ENCODE measurements at places on chromosomes 6 and 20.

DNA sequence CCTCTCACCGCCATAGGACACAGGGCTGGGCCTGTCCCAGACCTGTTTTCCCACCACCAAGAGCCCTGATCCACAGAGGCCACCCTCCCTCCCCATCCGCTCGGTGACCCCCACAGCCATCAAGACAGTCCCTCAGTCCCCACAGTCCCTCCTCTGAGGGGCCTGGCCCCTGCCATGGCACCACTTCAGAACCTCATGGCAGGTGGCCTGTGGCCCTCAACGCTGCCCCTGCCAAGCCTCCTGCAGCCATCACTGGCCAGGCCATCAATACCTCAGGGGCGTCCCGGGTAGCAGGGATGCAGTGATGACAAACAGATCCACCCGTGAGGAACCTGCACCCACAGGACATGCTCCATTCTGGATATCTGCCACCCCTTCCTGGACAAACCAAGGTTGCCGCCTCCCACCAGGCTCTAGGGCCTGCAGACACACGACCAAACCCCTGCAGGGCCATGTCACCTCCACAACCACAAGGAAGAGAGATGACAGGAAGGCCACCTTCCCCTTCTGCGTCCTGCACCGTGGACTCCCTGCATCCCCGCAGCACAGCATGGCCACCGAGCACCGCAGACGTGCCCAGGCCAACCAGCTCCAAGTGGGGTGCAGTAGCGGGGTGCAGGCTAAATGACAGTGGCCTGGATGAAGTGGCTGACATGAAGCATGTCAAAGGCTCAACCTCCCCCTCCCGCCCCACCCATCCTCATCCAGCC is 14.0 kb downstream of the TAF4 start:
- no peak overlapping the region for H3K27ac ChIP-seq
- peaks cover 48% of the 10 kb centered on the region for H3K4me1 ChIP-seq
- H3K36me3 ChIP-seq, result no peaks in the 10 kb centered on the region
- no peaks in the 10 kb centered on the region for H3K27me3 ChIP-seq

DNA sequence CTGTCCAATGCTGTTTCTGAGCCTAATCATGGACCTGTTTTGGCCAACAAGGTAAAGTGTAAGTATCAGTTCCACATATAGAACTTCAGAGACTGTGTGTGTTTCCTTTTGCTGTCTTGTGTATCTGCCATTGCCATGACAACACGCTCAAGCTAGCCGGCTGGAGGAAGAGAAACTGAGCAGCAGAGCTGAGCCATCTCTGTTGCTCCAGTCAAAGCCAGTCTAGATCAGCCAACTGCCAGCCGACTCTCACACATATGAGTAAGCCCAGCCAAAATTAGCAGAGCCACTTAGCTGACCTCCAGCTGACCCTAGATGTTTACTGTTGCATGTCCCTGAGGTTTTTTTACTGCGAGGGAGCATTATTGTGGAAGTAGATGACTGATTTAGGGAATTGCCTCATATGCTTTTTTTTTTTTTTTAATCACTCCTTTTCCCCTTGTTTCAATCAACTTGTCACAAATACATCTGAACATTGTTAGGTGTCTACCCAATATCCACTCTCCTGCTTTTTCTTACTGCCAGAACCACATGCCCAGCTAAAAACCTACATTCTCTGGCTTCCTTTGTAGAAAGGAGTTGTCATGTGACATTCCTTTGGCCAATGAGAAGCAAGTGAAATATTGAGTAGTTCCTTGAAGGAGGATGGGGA is 304.3 kb upstream of the SUPT3H start:
- H3K4me1 ChIP-seq, result peaks cover 12% of the 10 kb centered on the region
- H3K36me3 ChIP-seq, result no peaks in the 10 kb centered on the region
- no peak for DNase-seq

DNA sequence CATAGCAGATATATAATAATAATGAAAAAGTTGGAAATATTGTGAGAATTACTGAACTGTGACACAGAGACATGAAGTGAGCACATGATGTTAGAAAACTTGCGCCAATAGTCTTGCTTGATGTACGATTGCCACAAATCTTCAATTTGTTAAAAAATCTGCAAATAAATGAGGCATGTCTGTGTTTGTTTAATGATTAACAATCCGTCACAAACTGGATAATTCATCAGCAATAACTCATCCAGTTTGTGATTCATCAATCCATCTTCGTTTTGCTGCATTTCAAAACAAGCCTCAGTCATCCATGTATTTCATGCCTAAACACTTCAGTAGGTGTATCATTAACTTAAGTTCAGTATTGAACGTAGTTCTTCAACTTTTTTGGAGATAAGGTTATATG is 25.5 kb upstream of the SMIM26 start:
- no peaks in the 10 kb centered on the region for H3K27me3 ChIP-seq
- H3K4me1 ChIP-seq, result no peaks in the 10 kb centered on the region
- peaks cover 59% of the 10 kb centered on the region for H3K36me3 ChIP-seq
- no peak overlapping the region for H3K4me3 ChIP-seq
- DNase-seq, result no peak

GRCh38 chr20:62305149-62305764 is 2.5 kb downstream of the ADRM1 start:
- H3K27ac ChIP-seq, result no peak overlapping the region
- DNase-seq, result no peak
- peaks cover 46% of the 10 kb centered on the region for H3K36me3 ChIP-seq
- no peak overlapping the region for H3K4me3 ChIP-seq
- no peaks in the 10 kb centered on the region for H3K27me3 ChIP-seq

DNA sequence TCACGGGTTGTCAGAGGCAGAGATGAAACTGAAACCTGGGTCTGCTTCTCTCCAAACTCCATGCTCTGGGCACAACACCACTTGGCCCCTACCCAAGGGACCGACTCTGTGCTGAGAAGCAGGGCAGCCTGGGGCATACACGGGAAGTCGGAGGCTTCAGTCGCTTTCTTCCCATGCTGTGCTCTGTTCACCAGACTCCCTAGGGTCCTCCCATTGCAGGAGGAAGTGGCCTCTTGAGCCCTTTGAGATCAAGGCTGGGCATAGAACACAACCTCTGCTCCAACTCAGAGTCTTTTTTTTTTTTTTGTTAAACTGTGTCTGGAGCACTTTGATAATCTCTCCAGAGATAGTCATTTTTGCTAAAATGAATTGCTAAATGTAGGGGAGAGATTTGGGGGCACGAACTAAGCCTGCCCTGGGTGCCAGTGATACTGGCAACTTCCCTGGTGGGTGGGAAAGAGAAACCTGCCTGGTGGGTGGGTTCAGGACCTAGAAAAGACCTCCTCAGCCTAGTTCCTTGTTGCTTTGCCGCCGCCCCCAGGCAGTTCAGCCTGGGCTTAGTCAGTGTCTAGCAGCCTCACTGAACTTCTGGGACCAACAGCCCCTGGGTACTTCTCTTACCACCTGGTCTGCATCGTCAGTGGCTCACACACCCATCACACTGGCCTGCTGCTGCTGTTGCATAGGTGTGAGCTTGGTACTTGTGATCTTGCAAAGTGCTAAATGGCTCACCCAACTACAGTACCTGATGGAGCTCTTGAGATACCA is 62.0 kb downstream of the PPP1R14C start:
- no peaks in the 10 kb centered on the region for H3K27me3 ChIP-seq
- H3K4me3 ChIP-seq, result no peak overlapping the region
- no peaks in the 10 kb centered on the region for H3K4me1 ChIP-seq
- H3K36me3 ChIP-seq, result no peaks in the 10 kb centered on the region
- DNase-seq, result peak; percentile 65

DNA sequence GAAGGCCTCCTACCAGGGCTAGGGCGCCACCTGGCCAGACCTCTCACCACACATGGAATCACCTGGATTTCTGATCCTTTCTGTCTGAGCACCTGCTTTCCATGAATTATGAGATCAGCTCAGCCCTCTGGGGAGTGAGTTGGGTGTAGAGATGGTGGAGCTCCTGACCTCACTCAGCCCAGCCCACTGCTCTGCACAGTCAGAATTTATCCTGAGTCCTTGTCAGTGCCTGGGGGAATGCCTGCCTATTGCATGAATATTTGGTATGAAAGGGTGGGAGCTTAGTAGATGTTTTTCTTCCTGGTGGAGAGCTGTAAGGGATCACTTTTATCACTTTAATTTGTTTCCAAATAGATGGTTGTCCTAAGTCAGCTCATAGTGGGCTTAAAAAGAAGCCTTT is 47.5 kb downstream of the DTD1 start:
- peaks cover 3% of the 10 kb centered on the region for H3K4me1 ChIP-seq
- no peak overlapping the region for H3K27ac ChIP-seq

DNA sequence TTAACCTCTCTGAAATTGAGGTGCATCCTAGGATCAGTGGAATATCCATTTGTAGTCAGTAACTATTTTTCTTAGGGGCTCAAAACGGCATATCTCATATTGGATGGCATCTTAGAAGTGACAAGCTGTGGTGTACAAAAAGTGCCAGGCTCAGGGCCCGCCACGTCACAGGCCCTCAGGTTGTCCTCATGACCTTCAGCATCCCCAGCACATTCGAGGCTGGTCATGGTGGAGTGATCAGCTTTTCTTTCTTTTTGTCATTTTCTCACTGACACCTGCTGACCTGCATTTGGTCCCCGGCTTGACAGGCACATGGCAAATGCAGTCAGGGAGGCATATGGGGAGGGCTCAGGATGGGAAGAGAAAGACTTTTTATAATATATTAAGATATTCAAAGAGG is 7.1 kb upstream of the E2F1 start:
- H3K27me3 ChIP-seq, result no peaks in the 10 kb centered on the region
- H3K4me3 ChIP-seq, result no peak overlapping the region
- H3K4me1 ChIP-seq, result peaks cover 25% of the 10 kb centered on the region
- no peak for DNase-seq
- H3K27ac ChIP-seq, result no peak overlapping the region

DNA sequence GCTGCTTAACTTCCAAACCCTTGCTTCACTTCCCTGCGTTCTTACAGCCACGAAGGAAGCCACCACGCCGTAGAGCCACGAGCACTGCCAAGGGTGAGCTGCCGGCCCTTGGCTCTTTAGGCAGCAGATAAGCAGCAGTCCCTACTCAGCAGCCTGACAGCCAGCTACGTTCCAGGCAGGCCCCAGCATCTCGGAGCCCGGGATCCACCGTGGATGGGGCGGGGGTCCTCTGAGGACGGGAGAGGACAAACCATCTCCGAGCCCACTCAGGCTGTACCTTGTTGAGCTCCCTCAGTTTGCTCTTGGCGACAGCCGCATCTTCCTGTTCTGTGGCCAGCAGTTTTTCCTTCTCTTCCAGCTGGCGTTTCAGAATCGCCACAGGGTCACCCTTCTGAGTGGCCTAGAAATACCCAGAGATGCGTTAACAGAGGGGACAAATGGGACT is 40.5 kb downstream of the RRBP1 start:
- H3K4me1 ChIP-seq, result peaks cover 40% of the 10 kb centered on the region
- DNase-seq, result no peak

GRCh38 chr6:87590417-87590880 is 514 bp downstream of the ORC3 start:
- H3K4me1 ChIP-seq, result peaks cover 36% of the 10 kb centered on the region
- H3K4me3 ChIP-seq, result peak overlapping the region; percentile 89
- peak overlapping the region; percentile 82 for H3K27ac ChIP-seq
- H3K27me3 ChIP-seq, result no peaks in the 10 kb centered on the region
- peaks cover 8% of the 10 kb centered on the region for H3K36me3 ChIP-seq
- no peak for DNase-seq

- no peaks in the 10 kb centered on the region for H3K27me3 ChIP-seq
- no peak overlapping the region for H3K27ac ChIP-seq
- no peak for DNase-seq
- H3K4me3 ChIP-seq, result no peak overlapping the region
- H3K4me1 ChIP-seq, result no peaks in the 10 kb centered on the region
- no peaks in the 10 kb centered on the region for H3K36me3 ChIP-seq
These were observed 1324.4 kb downstream of the GRIK2 start for GRCh38 chr6:102717737-102718456.

GRCh38 chr6:35160642-35161041 is 19.5 kb upstream of the TCP11 start:
- H3K36me3 ChIP-seq, result no peaks in the 10 kb centered on the region
- no peak overlapping the region for H3K27ac ChIP-seq
- H3K27me3 ChIP-seq, result no peaks in the 10 kb centered on the region
- peaks cover 14% of the 10 kb centered on the region for H3K4me1 ChIP-seq
- DNase-seq, result no peak
- H3K4me3 ChIP-seq, result no peak overlapping the region

- H3K27ac ChIP-seq, result no peak overlapping the region
- no peak overlapping the region for H3K4me3 ChIP-seq
- no peaks in the 10 kb centered on the region for H3K36me3 ChIP-seq
- DNase-seq, result no peak
- no peaks in the 10 kb centered on the region for H3K27me3 ChIP-seq
- no peaks in the 10 kb centered on the region for H3K4me1 ChIP-seq
These were observed 23.6 kb downstream of the HMGN4 start for GRCh38 chr6:26561533-26562466.

DNA sequence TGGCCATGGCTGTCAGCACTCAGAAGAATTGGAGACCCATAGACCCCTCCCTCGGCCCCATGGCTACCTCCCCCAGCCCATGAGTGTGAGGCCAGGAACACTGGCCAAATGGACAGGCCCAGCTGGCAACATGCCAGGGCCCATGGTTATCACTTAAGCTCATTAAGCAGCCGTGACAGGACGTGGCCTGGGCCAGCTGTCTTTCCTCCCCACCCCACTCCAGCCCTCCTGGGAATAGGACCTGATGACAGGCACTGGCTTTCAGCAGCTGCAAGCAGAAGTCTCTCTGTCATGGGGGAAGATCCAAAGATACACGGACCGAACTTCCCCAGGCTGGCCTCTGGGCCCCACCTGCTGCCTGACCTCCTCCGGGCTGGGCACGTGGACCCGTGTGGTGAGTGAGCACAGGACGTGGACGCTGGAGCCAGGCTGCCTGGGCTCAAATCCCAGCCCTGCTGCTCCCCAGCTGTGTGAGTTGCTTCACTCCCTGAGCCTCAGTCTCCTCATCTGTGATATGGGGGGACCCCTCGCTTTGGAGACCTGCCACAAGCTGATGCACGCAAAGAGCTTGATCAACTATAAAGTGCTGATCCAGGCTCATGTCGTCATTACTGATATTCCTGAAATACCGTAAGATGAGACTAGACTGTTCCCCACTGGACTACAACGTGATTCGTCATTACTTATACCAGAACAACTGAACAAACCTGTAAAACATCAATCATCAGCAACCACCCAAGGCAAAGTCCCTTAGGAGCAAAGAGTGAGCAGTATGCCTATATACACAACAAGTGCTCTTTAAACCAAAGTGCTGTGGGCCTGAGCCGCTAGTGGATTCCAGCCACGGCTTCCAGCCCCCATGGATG is 22.0 kb upstream of the VSTM2L start:
- H3K27me3 ChIP-seq, result no peaks in the 10 kb centered on the region
- peaks cover 6% of the 10 kb centered on the region for H3K4me1 ChIP-seq
- DNase-seq, result peak; percentile 84
- H3K27ac ChIP-seq, result no peak overlapping the region
- H3K36me3 ChIP-seq, result no peaks in the 10 kb centered on the region
- no peak overlapping the region for H3K4me3 ChIP-seq

GRCh38 chr6:135281964-135282363 is 100.9 kb downstream of the MYB start:
- no peak for DNase-seq
- H3K27ac ChIP-seq, result no peak overlapping the region
- no peaks in the 10 kb centered on the region for H3K36me3 ChIP-seq
- no peak overlapping the region for H3K4me3 ChIP-seq
- H3K27me3 ChIP-seq, result no peaks in the 10 kb centered on the region

- H3K36me3 ChIP-seq, result no peaks in the 10 kb centered on the region
- H3K4me1 ChIP-seq, result peaks cover 8% of the 10 kb centered on the region
- H3K27ac ChIP-seq, result no peak overlapping the region
- H3K27me3 ChIP-seq, result no peaks in the 10 kb centered on the region
- DNase-seq, result no peak
These were observed 72.7 kb downstream of the BLOC1S5 start for GRCh38 chr6:7991536-7991935.

- H3K36me3 ChIP-seq, result no peaks in the 10 kb centered on the region
- DNase-seq, result peak; percentile 96
- peaks cover 4% of the 10 kb centered on the region for H3K27me3 ChIP-seq
- H3K4me3 ChIP-seq, result no peak overlapping the region
- H3K27ac ChIP-seq, result no peak overlapping the region
These were observed 11.4 kb downstream of the KCNK17 start for GRCh38 chr6:39302669-39303424.
